ENCODE measurements at places on chromosomes 7 and 10. TPM values are rescaled to one million over a fixed set of nuclear protein-coding genes. Genes with fewer than 3 reads are reported as not detected.
A peak's percentile ranks its signal among the peaks of the same experiment; 100 is the strongest.

- H3K4me3 ChIP-seq = no peak overlapping the region
- no peak overlapping the region for H3K27ac ChIP-seq
- DNase-seq = peak; percentile 61
- H3K4me1 ChIP-seq = no peaks in the 10 kb centered on the region
- no peaks in the 10 kb centered on the region for H3K27me3 ChIP-seq
- H3K36me3 ChIP-seq = no peaks in the 10 kb centered on the region
These were observed 527.4 kb downstream of the PTPRN2 start for GRCh38 chr7:158060216-158060615.

The TMEM176B gene
- 101 TPM for polyA plus RNA-seq

The TFPI2 gene
- polyA plus RNA-seq = 1.1 TPM

DNA sequence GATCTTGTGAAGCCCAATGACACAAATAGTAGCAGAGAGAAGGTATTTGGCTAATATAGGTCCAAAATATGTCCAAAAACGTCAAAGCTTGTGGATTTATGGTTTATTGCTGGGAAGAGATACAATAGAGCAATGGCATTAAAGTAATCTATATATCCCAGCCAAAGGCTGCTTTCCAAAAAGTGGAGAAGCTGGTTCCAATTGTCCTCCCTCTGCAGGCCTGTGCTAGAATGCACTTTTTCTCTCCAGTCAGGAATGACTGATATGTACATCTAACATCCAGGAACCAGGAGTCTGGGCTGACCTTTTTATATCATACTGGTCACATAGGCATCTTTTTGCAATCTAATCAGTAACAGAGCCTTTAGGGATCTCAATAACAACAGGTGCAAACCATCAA, 167.1 kb upstream of the FAM3C start:
- no peak overlapping the region for H3K4me3 ChIP-seq
- H3K27ac ChIP-seq = no peak overlapping the region
- no peaks in the 10 kb centered on the region for H3K36me3 ChIP-seq
- no peaks in the 10 kb centered on the region for H3K27me3 ChIP-seq

The NUTM2D gene
- 8.1 TPM for polyA plus RNA-seq

DNA sequence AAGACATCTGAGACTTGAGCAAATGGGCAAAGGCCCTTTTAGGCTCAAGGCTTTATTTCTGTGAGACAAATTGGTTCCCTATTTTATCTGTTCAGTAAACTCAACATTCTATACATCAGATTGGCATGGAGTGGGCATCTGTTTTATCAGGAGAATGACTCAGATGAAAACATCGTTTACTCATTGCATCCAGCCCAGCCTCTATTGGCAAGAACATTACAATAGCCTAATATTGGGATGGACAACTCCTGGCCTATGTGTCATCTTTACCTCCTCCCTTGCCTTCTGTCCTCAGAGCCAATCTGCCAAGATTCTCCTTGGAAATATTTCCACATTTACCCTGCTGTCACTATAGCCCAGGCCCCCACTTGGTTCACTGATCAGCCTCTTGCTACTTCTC, 5.5 kb upstream of the BLNK start:
- no peaks in the 10 kb centered on the region for H3K27me3 ChIP-seq
- no peaks in the 10 kb centered on the region for H3K36me3 ChIP-seq
- DNase-seq = no peak

DNA sequence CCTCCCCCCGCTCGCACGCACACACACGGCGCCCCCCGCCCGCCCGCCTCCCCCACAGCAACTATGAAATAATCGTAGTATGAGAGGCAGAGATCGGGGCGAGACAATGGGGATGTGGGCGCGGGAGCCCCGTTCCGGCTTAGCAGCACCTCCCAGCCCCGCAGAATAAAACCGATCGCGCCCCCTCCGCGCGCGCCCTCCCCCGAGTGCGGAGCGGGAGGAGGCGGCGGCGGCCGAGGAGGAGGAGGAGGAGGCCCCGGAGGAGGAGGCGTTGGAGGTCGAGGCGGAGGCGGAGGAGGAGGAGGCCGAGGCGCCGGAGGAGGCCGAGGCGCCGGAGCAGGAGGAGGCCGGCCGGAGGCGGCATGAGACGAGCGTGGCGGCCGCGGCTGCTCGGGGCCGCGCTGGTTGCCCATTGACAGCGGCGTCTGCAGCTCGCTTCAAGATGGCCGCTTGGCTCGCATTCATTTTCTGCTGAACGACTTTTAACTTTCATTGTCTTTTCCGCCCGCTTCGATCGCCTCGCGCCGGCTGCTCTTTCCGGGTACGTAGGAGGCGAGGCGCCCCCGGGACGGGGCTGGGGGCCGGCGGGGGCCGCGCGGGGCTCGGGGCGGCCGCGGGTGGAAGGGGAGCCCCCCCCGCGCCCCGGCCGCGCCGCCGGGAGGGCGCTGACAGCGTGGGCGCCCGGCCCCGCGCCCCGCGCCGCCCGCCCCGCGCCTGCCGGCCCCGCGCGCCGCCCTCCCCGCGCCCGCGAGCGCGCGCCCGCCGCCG, 441 bp downstream of the BMI1 start:
- H3K27me3 ChIP-seq = no peaks in the 10 kb centered on the region
- DNase-seq = peak; percentile 92
- H3K27ac ChIP-seq = peak overlapping the region; percentile 94
- peaks cover 74% of the 10 kb centered on the region for H3K4me1 ChIP-seq

- DNase-seq = peak; percentile 84
- no peaks in the 10 kb centered on the region for H3K36me3 ChIP-seq
These were observed 61.0 kb upstream of the AOAH start for GRCh38 chr7:36784991-36785940.

GRCh38 chr10:111128331-111129180, 51.7 kb downstream of the ADRA2A start:
- no peak overlapping the region for H3K27ac ChIP-seq
- peaks cover 8% of the 10 kb centered on the region for H3K27me3 ChIP-seq
- no peak for DNase-seq
- H3K4me3 ChIP-seq = no peak overlapping the region
- no peaks in the 10 kb centered on the region for H3K36me3 ChIP-seq

The TRIP6 gene
- 12.4 TPM for polyA plus RNA-seq

DNA sequence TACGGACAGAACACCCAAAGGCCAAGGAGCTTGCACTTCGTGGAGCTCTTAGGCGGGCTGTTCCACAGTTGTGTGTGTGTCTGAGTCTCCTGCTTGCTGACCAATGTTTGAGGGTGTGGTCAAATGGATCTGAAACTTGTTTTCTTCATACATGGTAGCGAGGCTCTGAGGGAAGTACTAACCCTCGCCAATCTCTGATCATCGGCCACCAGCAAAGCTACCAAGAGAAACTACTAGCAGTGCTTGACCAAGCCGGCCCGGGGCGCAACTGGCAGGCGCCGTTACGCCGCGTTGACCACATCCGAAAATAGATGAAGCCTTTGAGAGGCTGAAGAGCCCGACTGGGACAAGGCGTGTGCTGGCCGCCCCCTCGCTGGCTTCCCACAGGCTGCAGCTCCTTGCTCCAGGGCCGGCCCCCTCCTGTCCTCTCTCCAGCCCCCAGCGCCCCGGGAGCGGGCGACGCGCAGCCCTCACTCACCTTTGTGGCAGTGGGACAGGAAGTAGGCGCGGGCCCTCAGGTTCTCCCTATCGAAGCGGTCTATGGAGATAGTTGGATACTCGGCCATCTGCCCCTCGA, 384 bp downstream of the DCLRE1C start:
- H3K4me1 ChIP-seq = peaks cover 46% of the 10 kb centered on the region
- H3K4me3 ChIP-seq = peak overlapping the region; percentile 69
- no peaks in the 10 kb centered on the region for H3K27me3 ChIP-seq
- peaks cover 3% of the 10 kb centered on the region for H3K36me3 ChIP-seq

The TEX36 gene
- not detected for polyA plus RNA-seq

DNA sequence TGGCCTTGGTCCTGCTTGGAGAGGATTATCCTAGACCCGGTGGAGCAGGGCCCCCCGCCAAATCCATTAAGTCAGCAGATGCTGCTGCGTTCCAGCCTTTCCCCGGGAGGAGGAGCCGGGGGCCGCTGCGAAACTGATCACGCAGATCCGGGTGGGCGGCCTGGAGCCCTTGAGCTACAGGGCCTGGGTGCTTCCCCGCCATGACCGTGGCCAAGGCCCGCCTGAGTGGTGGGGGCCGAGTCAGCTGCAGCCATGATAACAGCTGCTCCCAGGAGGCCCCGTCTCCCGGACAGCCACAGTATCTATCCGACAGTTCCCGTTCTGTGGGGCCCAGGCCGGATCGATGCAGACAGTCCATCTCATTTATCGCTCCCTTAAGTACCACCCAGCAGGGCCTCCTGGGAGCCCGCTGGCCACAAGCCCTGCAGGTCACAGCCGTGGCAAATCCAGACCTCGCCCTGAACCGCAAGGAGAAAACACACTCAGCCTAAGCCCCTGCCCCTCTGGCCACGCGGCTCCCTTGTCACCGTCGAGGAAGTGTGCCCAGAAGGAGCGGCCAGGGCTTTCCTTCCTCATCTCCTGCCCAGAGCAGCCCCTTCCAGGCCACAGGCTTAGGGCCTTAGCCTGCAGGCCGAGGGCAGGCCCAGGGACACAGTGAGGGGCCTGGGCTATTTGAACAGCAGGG, 34.4 kb upstream of the SLC29A4 start:
- H3K27ac ChIP-seq = no peak overlapping the region
- DNase-seq = no peak
- no peaks in the 10 kb centered on the region for H3K4me1 ChIP-seq
- no peaks in the 10 kb centered on the region for H3K36me3 ChIP-seq

GRCh38 chr7:139602143-139602722, 78.7 kb downstream of the CLEC2L start:
- DNase-seq = no peak
- H3K4me3 ChIP-seq = no peak overlapping the region
- H3K36me3 ChIP-seq = no peaks in the 10 kb centered on the region
- H3K27ac ChIP-seq = no peak overlapping the region
